Osteoblast (primary cell): ENCODE measurements at places on chromosomes 4 and X.

DNA sequence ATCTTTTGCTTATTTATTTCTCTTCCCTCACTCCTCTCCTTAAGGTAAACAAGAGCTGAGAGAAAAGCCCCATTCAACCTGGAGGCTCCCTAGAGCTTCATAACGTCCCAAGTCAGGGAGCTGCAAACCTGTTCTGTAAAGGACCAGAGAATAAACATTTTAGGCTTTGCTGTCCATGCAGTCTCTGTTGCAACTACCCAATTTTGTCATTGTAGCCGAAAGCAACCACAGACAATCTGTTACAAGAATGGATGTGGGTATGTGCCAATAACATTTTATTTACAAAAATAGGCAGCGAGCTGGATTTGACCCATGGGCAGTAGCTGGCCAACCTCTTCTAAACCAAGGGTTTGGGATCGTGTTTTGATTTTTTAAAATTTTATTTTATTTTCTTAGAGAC is 71.3 kb upstream of the TBL1X start:
- DNase-seq = no peak

DNA sequence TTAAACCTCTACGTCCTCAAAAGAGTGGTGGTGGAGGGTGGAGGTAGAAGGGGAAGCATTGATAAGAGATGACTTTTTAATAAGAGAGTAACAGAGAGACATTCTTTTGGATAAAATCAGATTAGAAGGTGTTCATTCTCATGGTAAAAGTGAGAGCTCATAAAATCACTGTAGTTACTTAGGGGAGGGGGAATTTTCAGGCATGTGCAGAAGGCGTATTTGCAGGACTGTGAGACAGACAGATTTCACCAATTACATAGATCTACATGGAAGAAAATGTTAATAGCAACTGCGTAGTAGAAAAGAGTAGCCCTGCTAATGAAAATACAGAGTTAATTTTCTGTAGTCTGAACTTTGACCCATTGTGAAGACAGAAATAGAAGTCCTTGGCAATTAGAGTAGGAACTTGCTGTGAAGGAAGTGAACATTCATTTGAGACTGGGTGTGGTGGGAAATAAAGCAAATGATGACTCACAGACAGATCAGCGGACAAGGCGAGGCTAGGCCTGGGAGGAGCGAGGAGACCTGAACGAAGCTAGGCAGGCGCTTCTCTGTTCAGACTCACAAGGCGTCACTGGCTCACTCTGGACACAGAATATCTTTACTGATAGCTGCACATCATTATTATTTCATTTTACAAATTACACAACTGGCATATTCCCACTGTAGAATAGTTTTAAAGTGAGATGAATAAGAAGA is 57.2 kb upstream of the FAM9C start:
- DNase-seq = no peak

GRCh38 chr4:7500404-7500803 is 65.7 kb upstream of the PSAPL1 start:
- no peak for DNase-seq

DNA sequence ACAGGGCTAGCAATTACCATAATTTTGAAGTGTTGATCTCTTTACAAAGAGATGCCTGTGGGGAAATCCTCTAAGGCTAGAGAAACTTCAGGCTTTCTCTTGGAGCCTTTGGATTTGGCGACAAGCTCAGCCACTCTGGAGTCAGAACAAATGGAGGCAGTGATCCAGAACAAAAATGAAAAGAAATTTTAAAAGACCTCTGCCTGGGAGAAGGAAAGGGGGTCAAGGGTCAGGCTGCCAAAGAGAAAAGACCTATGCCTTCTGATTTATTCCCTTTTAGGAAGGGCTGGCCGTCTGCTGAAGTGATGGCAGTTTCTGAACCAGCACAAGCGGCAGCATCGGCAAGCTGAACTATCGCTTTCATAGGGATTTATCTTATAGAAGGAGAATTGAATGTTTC is 140.8 kb upstream of the SFRP2 start:
- no peak for DNase-seq

GRCh38 chr4:182090186-182090585 is 153.0 kb upstream of the TENM3 start:
- no peak for DNase-seq

GRCh38 chr4:171430495-171430894 is 382.7 kb upstream of the GALNTL6 start:
- DNase-seq = no peak

DNA sequence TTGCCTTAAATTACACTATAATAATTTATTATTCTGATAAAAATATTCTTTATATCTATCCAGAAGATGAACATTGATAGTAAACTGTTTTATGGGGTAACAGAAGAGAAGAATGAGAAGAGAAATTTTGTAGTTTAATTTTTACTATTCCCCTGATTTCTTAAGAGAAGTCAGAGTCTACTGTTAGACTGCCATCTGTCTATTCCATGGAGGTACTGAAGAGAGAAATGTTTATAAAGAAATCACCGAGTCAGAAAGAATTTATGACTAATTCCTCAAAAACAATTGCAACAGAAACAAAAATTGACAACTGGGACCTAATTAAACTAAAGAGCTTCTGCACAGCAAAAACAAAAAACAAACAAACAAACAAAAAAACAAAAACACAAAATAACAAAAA is 149.9 kb downstream of the FGF16 start:
- peak; percentile 66 for DNase-seq

DNA sequence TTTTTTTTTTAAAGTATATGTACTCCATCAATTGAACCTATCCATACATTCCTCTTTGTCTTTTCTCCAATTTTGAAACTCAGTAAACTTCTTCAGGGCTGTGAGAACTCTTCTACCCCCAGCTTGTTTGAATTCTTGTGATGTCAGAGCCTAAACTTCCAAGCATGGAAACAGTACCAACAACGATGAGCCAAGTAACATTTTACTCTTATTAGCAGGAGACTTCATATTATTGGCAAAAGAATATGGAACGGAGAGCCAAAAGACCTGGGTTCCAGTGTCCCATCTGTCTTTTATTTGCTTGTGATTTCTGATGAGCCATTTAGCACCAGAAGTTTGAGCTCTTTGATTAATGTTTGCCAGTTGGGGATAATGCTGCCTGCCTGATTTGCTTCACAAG is 5.3 kb downstream of the DIAPH2 start:
- DNase-seq = no peak

DNA sequence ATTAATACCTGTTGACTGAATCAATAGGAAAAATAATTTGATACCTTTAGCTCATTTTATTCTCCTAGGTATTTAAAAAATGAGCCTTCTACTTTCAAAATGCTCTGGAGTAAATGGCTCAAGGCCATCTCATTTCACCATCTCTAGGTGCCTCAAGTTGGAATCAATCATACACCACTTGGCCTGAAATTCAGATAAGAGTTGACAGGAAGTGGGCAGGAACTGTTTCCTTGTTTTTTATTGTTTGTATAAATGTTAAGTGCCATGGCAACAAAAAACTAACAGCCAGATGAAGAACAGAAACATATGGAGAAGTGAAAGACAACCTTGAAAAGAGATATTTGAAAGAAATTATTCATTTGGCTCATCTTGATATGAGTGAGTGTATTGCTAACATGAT is 12.4 kb downstream of the LIMCH1 start:
- DNase-seq = no peak

- DNase-seq = no peak
Observed at GRCh38 chrX:6004529-6004928, 224.1 kb downstream of the NLGN4X start.

DNA sequence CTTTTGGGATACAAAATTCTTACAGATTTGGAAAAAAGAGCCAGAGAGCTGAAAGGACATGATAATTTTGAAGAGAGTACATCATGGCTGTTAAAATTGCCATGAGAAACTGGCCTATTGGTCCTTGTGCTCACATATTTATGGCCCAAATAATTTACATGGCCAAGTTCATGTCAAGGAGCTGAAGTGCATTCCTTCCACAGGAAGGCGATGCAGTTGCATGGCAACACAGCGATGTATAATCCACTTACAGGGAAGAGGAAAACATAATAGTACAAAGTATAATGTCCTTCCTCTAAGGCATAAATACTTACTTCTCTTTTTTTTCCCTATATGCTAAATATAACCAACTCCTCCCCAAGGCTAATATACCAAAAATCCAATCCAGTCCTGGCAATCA is 914.5 kb upstream of the AGA start:
- DNase-seq = no peak

- no peak for DNase-seq
Observed at GRCh38 chr4:176436293-176436973, 116.7 kb downstream of the SPCS3 start.

DNA sequence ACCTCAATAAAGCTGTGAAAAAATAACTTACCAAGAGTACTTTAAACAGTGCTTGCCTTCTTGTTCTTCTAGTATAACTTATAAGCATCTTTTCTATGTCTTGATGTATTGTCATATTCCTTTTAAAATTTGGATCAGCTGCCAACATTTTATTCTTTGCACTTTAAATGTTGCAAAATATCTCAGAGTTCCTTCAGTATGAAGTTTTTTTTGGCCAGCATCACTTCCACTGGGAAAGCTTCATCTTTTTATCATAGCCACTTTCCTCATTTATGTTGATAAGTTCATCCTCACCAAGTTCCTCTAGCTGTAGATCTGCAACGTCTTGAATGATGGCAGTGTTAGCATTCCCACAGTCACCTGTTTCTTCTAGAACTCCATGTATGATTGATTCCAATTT is 24.2 kb downstream of the CXorf58 start:
- DNase-seq = no peak

- DNase-seq = no peak
Observed at GRCh38 chr4:56026596-56026995, 77.9 kb downstream of the CEP135 start.

- no peak for DNase-seq
Observed at GRCh38 chrX:107721318-107721717, 54.3 kb downstream of the TSC22D3 start.

- no peak for DNase-seq
Observed at GRCh38 chrX:130771230-130771629, 131.8 kb downstream of the ENOX2 start.

GRCh38 chr4:2888886-2889285 is 45.2 kb downstream of the ADD1 start:
- no peak for DNase-seq

GRCh38 chr4:154160519-154161301 is 330.9 kb downstream of the DCHS2 start:
- DNase-seq = no peak

DNA sequence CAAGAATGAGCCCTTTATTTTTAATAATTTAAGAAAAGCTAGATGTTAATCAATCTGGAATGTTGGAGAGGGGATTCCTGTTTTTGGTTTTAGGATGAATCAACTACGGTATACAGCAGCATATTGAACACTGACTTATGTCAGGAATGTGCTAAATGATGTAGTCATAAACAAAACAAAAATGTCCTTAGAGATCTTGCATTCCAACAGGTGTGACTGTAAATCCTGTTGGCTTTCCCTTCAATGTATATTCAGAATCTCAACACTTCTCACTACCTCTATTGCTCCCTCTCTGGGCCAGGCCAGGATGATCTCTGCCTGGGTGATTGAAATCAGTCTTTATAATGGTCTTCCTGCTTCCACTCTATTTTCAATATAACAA is 37.8 kb upstream of the BDH2 start:
- DNase-seq = peak; percentile 4

DNA sequence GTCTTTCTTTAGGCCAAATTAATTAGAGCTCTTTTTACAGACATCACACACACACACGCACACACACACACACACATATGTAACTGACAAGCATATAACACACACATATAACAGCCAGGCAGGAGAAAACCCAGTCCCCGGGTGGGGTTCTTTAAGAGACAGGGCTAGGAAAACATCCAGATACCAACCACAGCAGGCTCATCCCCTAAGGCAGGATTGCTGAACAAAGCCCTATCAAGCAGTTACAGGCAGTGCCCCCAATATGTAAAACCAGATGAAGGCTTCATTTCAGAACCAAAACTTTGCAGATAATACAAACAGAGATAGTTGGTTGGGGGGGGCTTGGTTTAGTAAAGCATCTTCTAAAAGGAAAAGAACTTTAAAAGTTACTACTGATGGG is 18.0 kb upstream of the FAM47E start:
- DNase-seq = no peak

- peak; percentile 82 for DNase-seq
Observed at GRCh38 chrX:18422325-18422724, 3.1 kb upstream of the CDKL5 start.

DNA sequence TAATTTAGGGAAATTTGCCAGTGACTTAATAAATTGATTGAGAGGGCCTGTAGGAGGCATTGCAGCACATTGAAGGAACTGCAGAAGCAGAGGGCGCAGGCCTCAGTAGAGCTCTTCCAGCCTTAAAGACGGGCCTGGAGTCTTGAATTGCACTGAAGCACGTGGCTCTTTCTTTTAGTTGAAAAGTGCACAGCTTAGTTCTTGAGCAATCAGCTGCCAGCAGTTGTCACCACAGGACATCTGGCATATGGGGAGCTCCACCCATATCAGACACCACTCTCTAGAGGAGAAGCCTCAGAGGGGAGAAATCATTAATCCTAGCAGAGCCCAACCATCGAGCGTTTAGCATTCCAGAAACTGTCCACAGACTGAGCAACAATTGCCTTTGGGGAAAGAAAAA is 16.0 kb upstream of the FGF16 start:
- DNase-seq = no peak

DNA sequence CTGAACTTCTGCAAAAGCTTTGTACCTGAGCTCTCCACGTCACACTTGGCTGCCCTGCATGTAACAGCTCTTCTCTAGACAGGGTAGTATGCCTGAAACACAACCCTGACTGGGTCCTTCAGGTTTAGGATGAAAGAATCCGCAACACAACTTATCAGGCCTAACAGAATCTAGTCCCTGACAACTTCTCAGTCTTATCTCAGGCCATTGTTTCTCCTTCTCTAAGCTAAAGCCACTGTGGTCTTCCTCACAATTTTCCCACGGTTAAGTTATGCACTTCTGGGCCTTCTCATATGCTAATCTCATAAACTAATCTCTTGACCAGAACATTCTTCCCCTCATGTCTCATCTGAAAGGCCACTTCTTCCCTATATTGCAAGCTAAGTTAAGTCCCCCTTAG is 10.8 kb upstream of the TMPRSS11B start:
- no peak for DNase-seq

DNA sequence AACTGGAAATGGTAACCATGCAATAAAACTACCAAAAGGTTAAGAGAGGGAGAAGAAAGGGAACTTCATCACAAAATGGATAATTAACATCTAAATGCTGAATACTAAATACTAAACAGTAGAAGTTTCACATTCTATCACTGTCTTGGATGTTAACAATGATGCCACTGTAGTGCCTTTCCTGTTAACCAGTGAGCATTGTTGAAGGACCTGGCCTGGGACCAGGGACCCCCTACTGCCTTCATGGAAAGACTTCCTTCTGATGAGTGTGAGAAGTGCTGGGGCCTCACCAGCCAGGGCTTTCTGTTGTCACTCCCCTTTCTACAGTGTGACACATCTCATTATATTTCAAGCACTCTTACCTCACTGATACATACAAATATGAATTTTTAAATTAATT is 739.3 kb upstream of the FTHL17 start:
- no peak for DNase-seq
